ENCODE measurements at places on chromosomes 5 and 9. TPM values are rescaled to one million over a fixed set of nuclear protein-coding genes. Genes with fewer than 3 reads are reported as not detected.

SRD5A1 gene
- polyA plus RNA-seq: 13.7 TPM

DNA sequence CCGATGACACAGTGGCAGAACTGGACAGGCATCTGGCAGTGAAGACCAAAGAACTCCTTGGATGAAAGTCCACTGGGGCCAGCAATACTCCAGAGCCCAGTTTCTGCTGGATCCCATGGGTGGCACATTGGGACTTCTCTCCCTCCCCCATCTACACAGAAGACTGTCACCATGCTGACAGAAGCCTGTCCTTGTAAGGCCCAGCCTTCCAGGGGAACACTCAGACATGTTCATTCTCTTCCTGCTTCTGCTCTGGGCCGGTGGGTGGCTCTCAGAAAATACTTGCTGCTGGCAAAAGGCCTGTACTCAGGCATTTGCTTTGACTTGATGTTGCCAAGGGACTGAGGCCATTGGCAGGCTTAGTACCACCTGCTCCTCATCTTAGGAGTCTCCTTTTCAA lies 48.3 kb upstream of the PTGS1 start:
- DNase-seq: no peak

DNA sequence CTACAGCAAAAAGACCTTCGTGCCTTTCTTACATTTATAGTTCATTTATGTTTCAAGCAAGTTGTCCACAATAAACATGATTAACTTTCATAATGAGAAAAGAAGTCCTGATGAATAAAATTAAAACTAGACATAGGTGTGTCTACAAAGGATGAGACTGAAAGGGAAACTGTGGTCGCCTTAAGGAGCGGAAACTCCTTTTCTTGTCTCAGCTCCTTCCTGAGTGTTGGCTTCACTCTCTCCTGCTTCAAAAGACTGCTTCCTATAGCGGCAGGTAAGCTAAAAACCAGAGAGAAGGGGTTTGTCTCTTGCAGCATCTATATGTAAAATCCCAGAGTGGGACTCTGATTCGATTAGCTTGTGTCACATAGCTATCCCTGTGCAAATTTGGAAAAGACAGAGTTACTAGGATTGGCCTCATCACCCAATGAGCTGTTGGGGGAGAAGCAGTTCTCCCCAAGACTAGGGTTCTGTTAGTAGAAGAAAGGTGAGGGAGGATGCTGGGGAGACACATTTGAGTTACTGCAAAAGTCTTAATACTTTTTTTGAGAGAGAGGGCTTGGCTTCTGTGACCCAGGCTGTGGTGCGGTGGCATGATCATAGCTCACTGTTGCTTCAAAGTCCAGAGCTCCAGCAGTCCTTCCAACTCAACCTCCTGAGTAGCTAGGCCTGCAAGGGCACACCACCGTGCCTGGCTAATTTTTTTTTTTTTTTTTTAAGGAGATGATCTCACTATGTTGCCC lies 16.8 kb upstream of the CTSL start:
- no peak for DNase-seq

GNAQ gene
- polyA plus RNA-seq: 29.4 TPM

GRCh38 chr9:77384406-77384805 lies 207.1 kb downstream of the VPS13A start:
- no peak for DNase-seq

DNA sequence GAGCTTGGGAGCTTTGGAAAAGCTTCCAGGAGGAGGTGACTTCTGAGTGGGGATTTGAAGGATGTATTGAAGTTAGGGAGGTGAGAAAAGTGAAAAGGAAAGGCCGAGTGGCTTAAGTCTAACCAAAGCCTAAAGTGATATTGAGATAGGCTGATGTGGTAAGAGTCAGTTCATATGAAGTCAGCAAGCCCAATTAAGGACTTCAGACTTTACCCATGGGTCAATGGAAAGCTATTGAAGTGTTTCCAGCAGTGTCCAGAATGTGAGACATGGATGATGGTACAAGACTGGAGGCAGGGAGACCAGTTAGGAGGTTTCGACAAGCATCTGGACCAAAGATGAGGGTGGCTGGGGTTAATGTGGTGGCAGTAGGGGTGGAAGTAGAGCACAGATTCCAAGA lies 134.3 kb upstream of the WWC1 start:
- no peak for DNase-seq

GRCh38 chr5:132525299-132525724 lies 18.0 kb downstream of the IL5 start:
- no peak for DNase-seq

DNA sequence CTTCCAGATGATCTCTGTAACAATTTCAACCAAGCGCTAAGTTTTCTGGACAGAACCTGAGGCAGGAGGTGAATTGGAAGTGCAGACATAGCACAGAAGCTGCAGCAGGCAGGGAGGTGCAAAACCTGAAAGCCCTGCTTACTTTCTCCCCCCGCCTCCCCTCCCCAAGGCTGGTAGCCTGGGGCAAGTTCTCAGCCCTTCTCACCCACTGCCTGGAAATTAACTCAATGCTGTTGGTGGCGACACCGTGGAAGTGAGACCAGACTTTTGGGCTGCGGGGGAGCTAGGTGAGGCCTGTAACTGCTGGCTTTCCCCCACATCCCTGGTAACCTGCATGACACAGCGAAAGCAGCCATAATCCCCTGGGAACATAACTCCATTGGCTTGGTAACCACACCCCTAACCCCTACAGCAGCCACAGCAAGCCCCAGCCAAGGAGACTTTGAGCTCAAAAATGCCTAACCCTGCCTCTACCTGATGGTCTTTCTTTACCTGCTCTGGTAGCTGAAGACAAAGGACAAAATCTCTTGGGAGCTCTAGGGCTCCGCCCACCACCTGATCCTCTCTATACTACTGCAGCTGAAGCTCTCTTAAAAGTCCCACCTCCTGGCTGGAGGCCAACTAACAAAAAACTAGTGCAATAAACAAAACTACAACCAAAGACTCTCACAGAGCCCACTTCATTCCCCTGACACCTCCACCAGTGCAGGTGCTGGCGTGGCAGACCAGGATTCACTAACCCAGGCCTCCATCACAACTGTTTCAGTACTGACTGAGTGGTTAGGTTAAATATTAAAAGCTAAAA lies 11.9 kb upstream of the OR13C8 start:
- DNase-seq: no peak

GRCh38 chr5:68226546-68227073 lies 11.1 kb downstream of the PIK3R1 start:
- DNase-seq: no peak

DNA sequence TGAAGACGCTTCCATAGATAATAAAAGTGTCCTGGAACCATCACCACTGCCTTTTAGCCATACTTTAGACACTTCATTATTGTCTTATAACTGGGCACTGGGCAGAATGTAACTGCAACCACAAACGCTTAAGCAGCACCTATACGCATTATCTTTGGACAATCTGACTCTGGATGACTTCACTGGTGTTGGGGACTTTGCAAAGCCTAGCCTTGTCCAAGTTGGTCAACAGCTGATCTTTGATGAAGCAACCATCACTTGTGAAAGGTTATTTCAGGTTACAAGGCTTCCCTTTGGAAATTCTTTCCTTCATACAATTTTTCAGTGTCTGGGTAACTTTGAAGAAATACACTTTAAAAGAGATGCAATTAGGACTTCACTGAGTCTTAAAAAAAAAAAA lies 77.8 kb upstream of the ZNF462 start:
- no peak for DNase-seq

GRCh38 chr5:150055326-150056074 lies 30.9 kb downstream of the CSF1R start:
- DNase-seq: no peak

PCDHB13 gene
- polyA plus RNA-seq: 2.8 TPM

SOX30 gene
- 0.26 TPM for polyA plus RNA-seq

GRCh38 chr9:5263351-5264218 lies 32.4 kb downstream of the INSL4 start:
- DNase-seq: peak; percentile 3

DNA sequence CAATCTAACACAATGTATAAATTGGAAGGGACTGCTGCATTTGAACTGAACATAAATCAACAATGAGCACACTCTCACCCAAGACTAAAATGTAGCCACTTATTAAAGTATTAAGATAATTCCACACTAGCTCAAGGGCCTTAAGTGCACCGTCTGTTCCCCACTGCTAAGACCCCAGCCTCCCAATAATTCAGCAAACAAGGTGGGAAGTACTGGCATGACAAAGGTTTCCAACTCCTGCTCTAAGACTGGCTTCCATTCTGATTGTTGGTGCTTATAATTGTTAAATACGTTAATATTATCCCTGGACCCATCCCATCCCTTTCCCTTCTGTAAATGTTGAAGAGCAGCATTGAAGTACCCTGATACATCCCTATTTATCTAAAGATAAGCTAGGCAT lies 636.7 kb downstream of the NR2F1-AS1 start:
- no peak for DNase-seq

- no peak for DNase-seq
These were observed 25.8 kb downstream of the DDX46 start for GRCh38 chr5:134784241-134784920.

DNA sequence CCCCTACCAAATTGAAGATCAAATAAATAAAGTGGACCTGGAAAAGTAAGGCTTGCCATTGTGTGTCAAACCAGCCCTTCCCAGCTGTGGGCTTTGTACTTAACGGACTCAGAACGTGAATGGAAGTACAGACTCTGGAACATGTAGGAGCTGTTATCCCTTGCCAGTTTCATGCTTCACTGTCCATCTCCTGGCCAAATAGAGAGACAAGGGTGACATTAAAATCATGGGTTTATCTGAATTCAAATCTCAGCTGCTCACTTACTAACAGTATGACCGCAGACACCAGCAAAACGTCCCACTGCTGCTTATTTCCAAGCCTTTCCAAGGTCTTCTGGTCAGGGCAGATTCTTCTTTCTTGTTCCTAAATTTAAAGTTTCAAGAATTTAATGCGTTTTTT lies 52.2 kb downstream of the EXOSC2 start:
- DNase-seq: no peak

DNA sequence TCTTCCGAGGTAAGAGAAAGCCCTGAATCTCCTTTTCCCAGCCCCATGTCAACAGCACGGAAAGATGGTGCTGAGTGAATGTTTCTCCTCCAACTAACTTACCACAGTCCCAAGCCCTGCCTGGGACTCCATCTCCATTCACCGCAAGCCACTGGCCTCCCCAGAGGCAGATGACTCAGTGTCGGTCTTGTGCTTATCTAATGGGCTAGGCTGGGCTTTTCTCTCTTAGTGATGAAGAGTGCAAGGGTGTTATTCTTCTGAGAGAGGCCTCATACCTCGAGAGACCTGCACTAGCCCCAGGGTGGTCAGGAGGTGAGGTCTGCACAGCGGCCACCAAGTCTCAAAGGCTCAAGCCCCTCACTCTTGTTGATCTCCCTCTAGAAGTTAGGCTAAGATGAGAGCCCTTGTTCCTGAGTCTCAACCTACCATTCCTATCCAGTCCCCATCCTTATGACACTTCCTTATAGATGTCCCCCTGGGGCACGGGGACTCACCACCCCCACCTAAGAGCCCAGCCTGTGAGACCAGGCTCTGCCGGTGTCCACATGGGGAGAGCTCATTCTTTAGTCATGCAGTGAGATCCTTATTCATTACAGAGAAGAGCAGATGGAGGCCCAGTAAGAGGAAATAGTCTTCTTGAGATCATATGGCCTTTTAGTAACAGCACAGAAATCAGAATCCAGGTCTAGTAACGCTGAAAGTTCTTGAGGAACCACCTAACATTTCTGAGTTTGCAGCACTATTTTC lies 127.0 kb downstream of the SAXO1 start:
- DNase-seq: no peak

MOCS2 gene
- polyA plus RNA-seq: 35.9 TPM

DNA sequence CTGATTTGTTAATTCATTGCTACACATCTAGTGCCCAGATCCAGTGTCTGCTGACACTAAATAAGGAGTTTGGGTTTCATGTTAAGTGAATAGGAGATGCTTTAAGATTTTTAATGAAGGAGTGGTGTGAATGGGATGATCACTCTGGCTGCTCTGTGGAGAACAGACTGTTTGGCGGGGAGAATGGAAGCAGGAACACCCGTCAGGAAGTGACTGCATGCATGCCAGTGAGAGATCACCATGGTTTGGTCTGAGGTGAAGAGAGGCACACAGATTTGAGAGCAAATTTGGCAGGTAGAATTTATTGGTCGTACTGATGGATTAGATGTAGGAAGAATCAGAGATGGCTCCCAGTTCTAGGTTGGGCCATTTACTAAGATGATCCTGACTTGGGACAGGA lies 19.8 kb downstream of the ATP6V0E1 start:
- no peak for DNase-seq

CENPH gene
- 9.6 TPM for polyA plus RNA-seq

- no peak for DNase-seq
These were observed 7.8 kb downstream of the DNAJB5 start for GRCh38 chr9:34997379-34997781.

GRCh38 chr9:95626885-95627558 lies 110.3 kb upstream of the PTCH1 start:
- no peak for DNase-seq

BRINP1 gene
- polyA plus RNA-seq: 0.12 TPM

- DNase-seq: no peak
These were observed 407.4 kb upstream of the TLE4 start for GRCh38 chr9:79164406-79164805.

GRCh38 chr9:113651896-113652295 lies 188.4 kb downstream of the RGS3 start:
- no peak for DNase-seq

DNA sequence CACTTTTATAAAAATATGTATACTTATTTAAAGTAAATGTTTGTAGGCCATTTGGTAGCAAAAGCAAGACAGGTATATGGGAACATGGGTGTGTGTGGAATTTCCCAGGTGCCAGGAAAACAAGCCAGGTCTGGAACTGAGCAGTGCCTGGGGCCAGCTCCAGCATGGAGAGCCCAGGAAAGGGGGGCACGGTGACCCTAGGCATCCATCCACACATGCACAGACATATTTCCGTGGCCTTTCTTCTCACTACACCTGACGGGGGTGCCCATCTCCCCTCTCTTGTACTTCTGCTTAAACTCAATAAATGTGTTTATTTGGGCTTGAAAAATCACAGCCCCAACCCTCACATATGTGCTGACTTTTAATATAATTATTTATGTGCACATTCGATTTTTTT lies 31.2 kb upstream of the CXCL14 start:
- no peak for DNase-seq

- no peak for DNase-seq
These were observed 262.9 kb downstream of the EPB41L4A start for GRCh38 chr5:112156211-112156610.

DNA sequence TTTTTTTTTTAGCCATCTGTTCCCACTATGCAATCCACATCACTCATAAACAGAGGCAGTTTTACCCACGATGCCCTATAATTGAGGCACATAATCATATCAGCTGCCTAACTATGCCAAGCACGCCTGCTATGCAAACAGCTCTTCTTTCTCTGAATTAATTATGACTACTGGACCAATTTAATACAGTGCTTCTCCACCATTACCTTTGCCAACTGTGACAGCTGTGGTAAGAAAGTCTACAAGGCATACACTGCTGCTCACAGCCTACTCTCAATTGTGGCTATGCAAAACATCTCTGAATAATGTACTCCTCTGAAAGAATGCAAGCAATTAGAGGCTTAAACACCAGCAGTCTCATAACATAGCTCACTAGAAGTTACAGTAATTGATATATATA lies 97.1 kb downstream of the DTWD2 start:
- peak; percentile 15 for DNase-seq

Data from hindlimb muscle (tissue), 1 donor.